ENCODE measurements at places on chromosomes 13 and 19.

DNA sequence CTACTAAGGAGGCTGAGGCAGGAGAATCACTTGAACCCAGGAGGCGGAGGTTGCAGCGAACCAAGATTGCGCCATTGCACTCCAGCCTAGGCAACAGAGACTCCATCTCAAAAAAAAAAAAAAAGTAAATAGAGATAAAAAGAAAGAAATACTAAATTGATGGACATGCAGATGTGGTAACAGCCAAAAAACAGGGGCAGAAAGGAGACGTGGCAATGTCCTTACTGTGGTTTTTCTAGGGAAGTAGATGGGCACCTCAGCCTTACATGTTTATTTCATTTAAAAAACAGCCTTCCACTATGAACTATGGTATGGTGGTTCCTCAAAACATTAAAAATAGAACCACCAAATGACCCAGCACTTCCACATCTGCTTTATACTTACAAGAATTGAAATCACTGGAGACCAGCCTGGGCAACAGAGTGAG lies 6.5 kb upstream of the EIF3G start:
- no peak for DNase-seq

GRCh38 chr19:31591258-31591657 lies 242.0 kb upstream of the TSHZ3 start:
- DNase-seq: no peak

- DNase-seq: no peak
These were observed 1230.1 kb upstream of the SLC10A2 start for GRCh38 chr13:104296286-104296685.

DNA sequence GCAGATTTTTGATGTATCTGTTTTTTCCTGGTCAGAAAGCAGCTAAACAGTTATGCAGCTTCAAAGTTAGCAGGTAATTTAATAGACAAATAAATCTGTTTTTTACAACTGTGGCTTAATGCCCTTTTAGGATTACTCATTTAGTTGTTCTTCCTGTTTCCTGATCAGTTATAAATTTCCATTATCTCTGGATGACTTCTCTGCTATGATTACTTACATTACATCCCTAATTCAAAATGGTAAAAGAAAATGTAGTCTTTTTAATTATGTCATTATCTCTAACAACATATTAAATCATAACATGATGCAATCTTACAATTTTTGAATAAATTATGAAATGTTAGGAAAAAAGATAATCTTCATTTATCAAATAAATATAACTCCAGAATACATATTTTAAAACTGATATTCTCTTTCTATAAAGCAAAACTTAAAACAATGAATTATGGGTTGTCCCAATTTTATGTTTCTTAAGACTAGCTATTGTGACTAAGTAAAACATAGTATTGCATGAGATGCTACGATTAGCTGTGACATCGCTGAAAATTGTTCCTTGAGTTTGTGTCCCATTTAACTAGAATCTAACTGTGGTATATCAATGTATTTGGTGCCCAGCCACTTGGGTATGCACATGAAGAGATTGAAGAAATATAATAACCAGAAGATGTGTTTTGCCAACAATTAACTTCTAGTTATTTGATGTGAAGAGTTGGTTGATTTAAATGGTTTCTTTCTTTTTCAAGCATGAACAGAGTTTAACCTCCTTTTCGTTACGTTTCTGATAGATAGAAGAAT lies 605.3 kb upstream of the SPRY2 start:
- DNase-seq: no peak

GRCh38 chr13:99963816-99964339 lies 7.7 kb downstream of the ZIC5 start:
- no peak for DNase-seq

DNA sequence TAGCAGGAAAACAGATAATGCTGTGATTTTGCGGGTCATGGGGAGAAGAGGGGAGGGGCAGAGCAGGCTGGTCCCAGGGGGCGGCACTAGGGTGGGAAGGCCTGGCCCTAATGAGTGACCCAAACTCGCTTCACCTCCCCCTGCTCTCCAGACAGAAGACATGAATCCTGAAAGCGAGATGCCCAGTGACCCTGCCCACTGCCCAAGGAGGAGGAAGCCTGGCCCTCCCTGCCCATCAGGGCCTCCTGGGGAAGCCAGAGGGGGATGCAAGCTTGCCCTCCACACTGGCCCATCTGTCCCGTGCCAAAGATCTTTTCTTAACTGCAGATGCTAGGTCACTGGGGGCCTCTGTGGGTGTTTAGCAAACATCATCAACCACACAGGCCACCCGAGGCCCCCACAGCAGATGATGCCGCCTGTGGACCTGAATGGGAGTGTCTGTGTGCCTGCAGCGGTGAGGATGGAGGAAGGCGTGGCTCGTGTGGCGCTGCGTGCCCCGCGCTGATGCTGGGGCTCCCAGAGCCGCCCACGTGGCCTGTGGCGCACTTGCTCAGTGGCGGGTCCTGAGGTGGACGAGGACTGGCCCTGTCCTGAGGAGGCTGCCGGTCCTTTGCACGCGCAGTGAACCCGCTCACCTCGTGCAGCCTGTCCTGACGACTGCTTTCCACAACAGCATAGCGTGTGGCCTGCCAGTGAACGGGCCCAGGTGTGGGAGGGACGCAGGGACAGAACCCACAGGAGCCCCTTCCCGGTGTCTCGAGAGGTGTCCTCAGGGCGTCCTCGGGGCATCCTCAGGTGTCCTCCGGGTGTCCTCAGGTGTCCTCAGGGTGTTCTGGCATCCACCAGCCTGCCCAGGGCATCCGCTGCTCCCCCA lies 80.5 kb upstream of the MCF2L start:
- no peak for DNase-seq

DNA sequence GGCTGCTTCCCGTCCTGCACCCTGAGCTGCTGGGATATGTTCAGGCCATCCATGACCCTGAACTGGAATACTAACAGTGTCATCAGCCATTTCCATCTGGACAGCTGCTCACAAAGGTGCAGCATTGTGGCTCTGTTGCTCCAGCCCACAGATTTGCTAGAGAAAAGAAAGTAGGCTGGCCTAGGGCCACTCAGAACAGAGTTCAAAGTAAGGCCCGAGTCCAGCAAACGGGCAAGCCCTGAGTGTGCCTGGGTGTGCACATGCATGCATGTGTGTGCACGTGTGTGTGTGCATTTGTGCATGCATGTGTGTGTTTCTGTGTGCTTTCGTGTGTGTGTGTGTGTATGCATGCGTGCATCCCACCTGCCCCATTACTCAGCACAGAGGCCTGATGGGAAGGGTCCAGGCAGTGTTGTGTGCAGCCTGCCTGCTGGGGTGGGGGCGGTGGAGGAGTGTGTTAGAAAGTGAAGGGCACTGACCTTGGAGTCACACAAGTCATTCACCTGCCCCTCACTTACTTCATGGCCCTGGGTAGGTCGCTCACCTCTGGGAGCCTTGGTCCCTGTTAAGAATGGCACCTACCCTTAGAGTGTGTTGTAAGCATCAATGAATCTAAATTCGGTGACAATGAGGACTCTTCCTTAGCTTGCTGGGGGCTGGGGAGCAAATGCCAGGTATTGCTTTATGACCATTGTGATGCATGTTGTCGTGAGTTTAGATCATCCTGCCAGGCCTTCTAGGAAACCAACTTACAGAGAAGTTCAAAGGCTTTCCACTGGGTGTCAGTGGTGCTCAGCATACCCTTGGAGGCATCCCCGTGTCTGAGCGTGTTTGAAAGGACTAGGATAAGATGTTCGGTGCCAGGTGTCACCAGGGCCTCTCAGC lies 53.2 kb downstream of the GPR12 start:
- no peak for DNase-seq

DNA sequence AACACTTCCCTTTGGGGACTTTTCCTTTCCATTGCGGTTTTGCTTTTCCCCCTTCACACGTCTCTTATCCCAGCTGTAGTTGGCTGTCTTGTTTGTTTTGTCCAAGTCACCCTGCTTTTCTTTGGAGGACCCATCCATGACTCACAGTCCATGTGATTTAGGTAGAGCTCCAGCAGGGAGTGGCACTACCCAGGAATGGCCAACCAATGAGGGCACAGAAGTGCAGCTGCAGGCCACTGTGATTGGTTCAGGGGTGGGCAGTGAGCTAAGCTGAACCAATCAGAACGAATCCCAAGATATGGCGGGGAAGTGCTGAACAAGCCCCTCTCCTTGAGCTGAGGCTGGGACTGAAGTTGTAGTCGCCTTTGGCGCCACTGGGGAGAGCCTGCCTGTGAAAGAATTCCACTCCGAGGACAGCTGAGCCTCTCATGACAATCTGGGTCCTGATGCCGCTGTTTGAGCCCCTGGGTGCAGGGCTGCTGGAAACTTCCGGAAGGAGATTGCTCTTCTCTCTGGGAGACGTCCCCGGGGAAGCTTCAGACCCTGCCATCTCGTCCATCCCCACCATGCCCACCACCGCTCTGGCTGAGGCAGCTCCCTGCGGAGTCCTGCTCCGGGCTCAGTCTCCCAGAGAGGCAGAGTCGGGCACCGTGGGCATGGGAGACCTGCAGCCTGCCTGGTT lies 62.9 kb upstream of the URI1 start:
- DNase-seq: no peak

GRCh38 chr19:33377586-33378475 lies 4.3 kb downstream of the CEBPG start:
- peak; percentile 29 for DNase-seq

DNA sequence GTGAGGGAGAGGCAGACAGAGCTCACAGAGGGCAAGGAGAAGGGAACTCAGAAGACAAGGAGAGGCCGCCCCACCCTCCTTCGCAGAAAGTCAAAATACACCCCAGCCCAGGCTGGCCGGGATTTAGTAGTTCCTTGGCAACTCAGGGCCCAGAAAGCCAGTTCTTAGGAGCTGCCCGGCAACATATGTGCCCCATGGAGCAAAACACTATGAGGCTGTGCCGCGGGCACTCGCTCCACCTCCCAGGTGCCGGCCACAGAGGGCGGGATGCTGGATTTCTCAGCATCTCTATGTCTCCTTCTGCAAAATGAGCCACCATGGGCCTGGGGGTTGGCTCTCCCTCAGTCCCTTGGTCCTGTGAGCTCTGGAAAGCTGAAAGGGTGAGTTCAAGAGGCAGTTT lies 93.8 kb upstream of the CACNA1A start:
- DNase-seq: no peak

DNA sequence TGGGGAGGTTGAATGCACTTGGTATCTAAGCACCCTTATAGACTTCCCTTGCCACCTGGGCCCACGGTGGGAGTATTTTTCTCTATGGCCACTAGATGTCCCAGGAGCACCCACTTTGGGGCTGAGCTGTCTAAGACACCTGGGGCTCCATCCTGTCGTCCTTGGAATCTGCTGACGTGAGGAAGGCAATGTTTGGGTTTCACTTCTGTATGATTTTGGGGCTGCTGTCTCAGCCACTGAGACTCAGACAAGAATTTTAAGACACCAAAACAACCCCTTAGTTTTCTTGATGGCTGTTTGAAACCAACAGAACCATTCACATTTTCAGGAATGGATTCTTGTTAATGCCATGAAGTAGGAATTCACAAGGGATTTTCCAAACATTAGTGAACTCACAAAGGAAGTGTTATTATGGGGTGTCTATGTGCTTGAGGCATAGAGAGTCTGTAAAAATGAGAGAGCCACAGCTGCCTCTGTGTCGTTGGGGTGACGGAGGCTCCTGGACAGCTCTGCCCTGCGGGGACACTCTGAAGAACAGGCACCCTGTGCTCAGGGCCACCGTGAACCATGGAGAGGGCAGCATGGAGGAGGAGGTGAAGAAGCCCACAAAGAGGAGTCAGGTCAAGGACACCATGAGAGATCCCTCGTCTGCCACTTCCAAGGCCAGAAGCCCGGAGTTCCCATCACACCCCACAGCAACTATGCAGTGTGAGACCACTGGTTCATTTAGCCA lies 106.8 kb upstream of the SPATA13 start:
- no peak for DNase-seq

GRCh38 chr19:55305491-55305890 lies 19.6 kb downstream of the TMEM150B start:
- DNase-seq: no peak

- DNase-seq: no peak
These were observed 566 bp downstream of the TIMM13 start for GRCh38 chr19:2426611-2427428.

GRCh38 chr19:11551603-11552235 lies 7.3 kb downstream of the ELOF1 start:
- DNase-seq: no peak

- no peak for DNase-seq
These were observed 387.4 kb downstream of the PCDH9 start for GRCh38 chr13:66842766-66843165.

GRCh38 chr13:71408416-71408815 lies 458.6 kb downstream of the DACH1 start:
- no peak for DNase-seq

- no peak for DNase-seq
These were observed 136.6 kb upstream of the FRY start for GRCh38 chr13:31894931-31895330.

DNA sequence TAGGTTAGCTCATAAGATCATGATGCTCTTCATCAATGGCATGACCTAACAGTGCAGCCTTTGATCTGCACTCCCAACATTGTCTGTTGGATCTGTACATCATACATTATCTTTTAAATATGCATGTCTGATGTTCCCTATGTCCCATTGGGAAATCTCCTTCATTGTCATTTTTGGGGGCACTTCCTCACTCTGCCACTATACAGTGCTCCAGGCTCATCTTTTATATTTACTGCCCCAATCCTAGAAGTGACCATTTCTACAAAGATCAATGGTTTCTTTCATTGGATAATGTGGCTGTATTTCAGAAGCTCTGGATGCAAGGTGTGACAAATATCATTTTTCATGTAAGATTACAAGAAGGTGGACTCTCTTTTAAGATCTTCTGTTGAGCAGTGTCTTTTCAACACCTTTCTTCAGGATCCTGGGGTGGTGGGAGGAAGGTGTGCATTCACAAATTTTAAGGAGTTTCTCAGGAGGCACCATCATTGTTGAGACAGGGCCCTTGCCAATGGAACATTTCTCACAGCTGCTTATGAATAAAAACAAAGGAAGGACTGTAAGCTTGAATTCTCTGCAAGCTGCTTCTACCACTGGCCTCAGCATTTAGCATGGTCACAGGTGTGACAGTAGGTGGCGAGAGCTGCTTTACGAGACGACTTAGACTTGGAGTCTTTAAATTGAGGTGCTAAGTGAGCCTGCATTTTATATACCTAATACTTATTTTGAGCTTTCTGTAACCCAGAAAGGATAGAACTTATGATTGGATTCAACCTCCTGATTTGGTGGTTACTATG lies 403.0 kb downstream of the LMO7 start:
- DNase-seq: no peak

DNA sequence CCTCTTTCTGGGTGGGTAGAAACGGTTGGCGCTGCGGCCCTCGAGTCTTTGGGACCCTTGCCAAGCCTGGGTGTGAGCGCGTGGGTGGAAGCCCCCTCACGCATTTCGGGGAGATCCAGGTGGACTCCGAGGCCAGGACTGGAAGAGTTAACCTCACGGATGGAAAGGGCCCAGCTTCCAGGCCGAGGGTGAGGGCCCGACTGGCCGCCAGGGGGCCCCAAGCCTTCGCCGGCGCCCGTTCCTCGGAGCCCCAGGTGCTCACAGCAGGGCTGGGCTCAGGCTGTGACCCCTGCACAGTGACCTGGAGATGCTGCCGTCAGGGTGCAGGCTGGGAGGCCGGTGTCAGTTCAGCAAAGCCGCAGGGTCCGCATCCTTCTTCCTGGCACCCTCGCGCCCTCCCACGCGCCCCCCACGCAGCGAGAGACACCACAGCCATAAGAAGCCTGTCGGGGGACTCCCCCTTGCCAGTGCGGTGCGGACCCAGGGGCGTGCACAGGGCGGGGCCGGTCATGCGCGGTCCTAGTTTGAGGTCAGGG lies 34.2 kb upstream of the TMEM255B start:
- DNase-seq: no peak

Data from pulmonary artery endothelial cell (primary cell).